ENCODE measurements at places on chromosomes 3 and 15. TPM values are rescaled to one million over a fixed set of nuclear protein-coding genes. Genes with fewer than 3 reads are reported as not detected.

The HGD gene
- total RNA-seq: not detected

DNA sequence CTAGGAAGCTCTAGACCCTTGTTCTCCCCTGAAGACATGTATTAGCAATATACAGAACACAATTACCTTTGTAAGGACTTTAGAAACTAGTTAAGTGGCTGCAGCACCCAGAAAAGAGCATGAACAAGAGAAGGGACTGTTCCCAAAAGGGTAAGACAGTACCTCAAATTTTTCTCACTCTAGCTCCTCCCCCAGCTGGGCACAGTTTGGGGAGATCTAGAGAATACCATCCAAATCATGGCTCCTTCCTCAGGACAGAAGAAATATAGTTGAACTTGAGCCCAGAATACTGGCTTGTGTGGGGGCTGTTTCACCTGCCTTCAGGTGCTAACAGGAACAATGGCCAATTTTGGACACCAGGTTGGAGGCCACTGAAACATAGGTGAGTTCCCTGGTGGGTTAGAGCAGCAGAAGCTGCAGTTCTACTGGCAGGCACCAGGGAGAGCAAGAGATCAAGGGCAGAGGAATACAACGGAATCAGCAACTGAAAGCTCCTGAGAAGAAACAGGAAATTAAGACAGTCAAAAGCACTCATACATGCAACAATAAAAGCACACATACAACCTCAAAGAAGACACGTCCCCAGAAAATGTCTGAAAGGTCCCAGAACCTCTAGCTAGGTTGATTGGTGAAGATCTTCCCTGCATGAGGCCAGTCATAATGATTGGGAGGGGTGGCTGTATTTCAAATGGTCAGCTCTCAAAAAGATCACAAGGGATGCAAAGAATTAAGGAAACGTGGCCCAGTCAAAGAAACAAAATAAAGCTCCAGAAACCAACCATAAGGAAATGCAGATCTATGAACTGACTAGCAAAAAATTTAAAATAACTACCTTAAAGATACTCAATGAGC, 104.9 kb upstream of the ASB14 start:
- DNase-seq: peak; percentile 17

- no peak for DNase-seq
These were observed 496.8 kb downstream of the FOXP1 start for GRCh38 chr3:71086777-71087142.

DNA sequence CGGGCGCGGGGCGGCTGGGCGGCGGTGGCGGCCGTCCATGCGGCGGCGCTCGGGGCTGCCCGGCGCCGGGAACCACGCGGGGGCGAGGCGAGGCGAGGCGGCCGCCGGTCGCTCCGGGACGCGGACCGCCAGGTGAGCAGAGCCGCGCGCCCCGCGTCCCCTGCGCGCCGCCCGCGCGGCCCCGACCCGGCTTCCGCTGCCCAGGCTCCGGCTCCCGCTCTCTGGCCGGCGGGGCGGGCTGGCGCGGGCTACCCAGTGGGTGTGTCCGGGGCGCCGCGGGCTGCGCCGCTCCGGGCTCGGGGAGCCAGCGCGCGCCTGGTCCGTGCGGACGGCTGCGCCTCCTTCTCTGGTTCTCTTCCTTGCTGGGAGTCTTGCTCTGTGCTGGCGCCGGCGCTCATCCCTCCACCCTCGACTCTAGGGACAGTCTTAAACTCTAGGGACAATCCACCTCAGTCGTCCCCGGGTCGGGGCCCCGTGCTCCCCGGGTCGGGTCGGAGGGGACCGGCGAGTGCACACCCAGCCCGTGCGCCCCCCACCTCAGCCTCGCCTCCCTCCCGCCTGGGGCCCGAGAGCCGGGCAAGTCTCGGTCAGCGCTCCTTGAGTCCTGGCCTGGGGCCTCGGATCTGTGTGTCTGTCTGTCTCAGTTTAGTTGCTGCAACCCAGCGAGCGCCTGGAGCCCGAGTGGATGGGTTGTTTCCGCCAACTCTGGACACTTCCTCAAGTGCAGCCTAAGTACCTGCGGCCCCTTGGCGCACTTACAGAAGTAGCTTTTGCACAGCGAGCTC, 488 bp downstream of the THSD4 start:
- DNase-seq: no peak
